Fibroblast of mammary gland (primary cell): ENCODE measurements at places on chromosomes 11 and 22.
A peak's percentile ranks its signal among the peaks of the same experiment; 100 is the strongest.

GRCh38 chr22:47129902-47130635 is 367.6 kb downstream of the TBC1D22A start:
- DNase-seq: no peak

GRCh38 chr11:217704-218103 is 10.2 kb downstream of the RIC8A start:
- no peak for DNase-seq

DNA sequence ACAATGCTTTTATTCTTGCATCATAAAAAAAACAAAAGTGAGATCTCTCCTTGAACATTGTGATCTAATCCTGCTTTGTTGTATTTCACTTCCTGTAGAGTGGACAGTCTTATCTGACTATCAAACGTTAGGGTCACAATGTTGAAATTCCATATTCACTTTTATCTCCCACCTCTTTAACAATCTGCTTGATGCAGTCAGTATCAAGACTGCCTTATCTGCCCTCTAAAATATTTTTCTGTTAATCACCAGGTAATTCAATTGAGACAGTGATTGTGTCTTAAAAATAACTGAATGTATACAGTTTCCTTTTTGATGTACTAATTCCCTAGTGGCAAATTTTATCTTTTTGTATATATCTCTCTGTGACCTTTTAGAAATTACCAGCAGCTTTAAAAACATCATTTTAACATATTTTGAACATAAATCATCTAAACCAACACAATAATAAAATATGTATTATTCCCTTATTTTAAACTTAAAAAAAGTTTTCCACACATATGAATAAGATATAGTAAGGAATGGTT is 143.1 kb upstream of the MPPED2 start:
- no peak for DNase-seq

- peak; percentile 60 for DNase-seq
Observed at GRCh38 chr11:110518809-110519514, 89.2 kb downstream of the FDX1 start.

- no peak for DNase-seq
Observed at GRCh38 chr11:94681140-94681539, 87.0 kb upstream of the AMOTL1 start.

DNA sequence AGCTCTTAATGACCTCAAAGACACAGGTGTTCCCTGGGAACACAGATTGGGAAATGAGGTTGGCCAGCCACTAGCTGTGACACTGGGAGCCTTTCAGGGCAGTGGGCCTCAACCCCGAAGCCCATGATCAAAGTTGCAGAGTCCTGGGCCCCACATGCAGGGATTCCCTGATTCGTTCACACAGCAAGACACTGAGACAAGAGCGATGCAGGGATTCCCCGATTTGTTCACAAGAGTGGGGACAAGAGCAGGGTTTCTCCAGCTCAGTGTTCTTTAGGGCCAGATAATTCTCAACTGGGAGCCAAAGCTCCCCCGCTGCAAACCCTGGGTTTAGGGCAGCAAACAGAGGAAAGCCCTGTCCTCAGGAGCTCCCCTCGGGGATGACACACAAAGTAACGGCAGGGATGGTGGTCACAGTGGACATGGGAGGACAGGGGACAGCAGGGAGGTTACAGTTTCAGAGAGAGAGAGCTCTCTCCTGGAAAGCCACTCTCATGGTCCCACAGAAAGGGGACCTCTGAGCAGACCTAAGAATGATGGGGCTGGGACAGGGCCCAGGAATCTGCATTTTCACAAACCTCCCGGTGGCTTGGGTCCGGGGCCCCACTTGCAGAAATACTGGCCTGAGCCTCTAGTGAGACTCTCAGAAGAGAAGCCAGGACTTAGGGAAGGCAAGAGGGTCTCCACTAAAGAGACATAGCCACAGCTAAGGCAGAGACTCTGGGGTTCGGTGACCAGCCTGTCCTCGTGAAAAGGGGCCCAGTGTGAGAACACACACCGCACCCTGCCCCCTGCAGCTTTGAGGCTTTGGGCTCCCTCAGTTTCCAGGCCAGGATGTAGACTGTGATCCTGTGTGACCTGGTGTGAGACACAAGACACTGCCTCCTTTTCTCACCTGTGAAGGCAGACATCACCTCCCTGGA is 7.4 kb upstream of the GNAZ start:
- DNase-seq: no peak

- DNase-seq: peak; percentile 87
Observed at GRCh38 chr11:45872651-45873356, 12.6 kb upstream of the MAPK8IP1 start.

DNA sequence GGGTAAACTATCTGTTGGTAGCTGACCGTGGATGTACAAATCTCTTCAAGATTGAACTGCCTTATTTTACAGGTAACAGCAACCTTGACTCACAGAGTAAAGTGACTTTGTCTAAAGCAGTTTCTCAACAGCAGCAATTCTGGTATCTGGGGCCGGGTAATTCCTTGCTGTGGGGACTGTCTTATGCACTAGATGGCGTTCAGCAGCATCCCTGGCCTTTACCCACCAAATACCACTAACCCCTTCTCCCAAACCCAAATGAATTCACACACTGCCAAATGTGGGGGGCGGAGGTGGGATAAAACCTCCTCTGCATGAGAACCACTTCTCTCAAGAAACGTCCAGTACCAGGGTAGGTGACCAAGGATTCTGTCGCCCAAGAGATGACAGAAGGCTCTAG is 1.7 kb upstream of the INCENP start:
- no peak for DNase-seq

DNA sequence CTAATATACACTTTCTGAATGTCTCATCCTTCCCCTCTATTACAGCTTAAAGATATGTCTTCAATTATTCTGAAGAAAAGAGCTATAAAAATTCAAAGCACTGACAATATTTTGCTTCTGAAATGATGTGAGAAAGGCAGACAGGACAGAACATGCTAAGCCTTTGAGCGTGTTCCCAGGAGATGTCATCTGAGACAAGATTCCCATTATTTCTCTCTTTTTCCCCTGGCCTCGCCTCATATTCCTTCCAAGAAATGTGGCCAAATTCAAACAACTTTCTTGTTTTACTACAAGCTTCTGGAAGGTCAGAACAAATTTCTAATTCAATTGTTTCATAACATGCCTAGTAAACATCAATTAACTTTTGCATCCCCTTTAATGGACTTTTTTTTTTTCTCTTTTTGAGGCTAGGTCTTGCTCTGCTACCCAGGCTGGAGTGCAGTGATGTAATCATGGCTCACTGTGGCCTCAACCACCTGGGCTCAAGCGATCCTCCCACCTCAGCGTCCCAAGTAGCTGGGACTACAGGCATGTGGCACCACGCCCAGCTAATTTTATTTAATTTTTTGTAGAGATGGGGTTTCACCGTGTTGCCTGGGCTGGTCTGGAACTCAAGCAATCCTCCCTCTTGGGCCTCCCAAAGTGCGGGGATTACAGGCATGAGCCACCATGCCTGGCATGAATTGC is 37.1 kb upstream of the NFRKB start:
- DNase-seq: no peak

DNA sequence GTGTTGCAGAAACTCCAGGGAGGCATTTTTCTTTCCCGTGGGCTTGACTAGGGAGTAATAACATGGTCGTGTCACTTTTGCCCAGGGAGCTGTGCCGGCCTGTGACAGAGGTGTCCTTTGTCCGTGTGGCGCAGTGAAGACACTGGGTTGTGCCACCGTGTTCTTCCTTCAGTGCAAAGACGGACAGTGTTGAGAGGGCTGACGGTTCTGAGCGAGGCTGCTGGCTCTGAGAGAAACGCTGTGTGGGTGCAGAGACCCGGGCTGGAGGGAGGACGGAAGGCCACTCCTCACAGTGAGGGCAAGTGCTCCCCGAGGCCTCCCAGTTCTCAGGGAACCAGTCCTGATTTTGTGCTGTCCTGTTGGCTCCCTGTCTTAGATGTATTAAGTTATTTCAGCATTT is 20.2 kb downstream of the NUP50 start:
- no peak for DNase-seq

GRCh38 chr22:46649141-46650077 is 29.2 kb downstream of the GRAMD4 start:
- peak; percentile 69 for DNase-seq

DNA sequence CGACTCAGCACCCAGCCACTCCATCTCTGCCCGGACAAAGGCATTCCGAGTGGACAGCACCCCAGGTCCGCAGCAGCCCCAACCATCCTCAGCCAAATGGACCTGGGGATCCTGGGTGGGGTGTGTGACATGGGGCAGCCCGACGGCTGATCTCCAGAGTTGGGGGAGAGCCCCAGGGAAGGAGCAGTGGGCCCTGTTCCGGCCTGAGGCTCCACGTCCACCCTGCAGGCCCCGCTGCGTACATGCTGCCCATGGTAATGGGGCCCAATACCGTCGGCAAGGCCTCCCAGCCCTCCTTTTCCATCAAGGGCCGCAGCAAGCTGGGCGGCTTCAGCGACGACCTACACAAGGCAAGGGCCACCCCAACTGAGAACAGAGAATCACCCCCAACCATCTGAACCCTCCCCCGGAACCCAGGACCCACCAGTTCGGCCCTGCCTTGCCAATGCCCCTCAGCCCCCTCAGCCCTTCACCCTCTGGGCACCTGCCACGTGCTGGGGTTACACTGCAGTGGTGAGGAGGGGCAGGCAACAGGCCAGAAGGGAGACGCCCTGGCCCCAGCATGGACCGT is 5.4 kb downstream of the SCGB1C1 start:
- no peak for DNase-seq

DNA sequence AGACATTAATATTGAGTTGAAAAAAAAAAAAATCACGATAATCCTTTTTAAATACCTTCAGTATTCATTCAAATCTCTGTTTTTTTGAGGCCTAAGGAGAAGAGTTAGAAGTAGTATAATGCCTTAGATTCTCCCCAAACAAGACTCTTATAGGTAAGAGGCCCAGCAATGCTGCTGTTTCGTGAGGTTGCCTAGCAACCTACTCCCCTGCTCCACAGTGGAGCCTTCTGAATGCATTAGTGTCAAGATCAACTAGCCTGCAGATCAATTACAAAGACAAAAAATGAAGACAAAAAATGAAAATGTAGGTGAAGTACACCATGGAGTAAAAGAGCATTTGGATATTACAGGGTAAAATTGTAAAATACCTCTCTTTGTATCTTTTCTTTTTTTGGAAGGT is 229.8 kb upstream of the LUZP2 start:
- DNase-seq: no peak

GRCh38 chr22:30178181-30179126 is 68.1 kb downstream of the LIF start:
- no peak for DNase-seq

DNA sequence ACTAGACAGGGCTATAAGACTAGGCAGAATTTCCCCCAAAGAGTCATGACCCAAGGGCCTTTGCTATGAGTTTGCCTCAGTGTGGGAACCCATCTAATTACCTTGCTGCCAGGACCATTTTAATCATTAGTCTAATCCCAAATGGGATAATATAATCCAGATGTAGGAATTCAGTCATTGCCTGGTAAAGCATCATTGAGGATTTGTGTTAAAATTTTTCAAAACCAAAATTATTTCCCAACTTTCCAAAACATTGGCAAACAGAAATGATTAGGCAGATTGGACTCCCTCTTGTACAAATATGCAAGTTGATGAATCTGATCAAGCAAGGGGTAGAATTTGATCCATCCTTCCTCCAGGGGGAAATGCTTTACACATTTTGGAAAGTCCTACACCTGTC is 16.2 kb upstream of the MMP13 start:
- DNase-seq: peak; percentile 75

GRCh38 chr11:58963551-58964104 is 24.3 kb downstream of the GLYATL1 start:
- DNase-seq: peak; percentile 74

DNA sequence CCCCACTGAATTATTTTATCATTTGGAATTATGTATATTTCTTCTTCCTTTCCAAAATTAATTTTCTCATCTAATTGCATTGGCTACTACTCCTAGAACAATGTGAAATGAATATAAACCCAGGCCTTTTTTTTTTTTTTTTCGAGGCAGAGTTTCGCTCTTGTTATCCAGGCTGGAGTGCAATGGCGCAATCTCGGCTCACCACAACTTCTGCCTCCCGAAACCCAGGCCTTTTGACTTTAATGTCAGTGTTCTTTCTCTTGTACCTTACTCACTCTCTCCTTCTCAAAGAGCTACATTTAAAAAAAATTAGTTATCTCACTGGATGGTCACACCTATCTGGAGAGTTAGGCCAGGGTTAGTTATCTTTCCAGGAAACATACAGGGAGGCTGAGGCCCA is 35.3 kb upstream of the LRRC32 start:
- DNase-seq: no peak

DNA sequence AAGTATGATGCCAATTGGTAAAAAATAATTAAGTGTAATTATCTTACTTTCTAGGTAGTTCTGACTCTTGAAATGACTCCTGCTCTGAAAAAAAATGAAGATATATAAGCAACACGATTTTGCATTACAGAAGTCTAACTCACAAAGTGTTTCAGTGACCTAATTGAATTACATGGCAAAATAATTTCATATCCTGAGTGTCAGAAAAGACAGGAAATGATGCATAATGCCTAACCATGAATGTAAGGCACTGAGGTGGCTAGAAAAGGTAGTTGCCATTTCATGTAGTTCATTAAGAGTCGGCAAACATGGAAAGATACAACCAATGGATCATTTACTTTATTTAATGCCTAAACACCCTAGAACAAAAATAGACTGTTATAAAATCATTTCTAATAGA is 113.5 kb downstream of the GUCY1A2 start:
- DNase-seq: no peak

DNA sequence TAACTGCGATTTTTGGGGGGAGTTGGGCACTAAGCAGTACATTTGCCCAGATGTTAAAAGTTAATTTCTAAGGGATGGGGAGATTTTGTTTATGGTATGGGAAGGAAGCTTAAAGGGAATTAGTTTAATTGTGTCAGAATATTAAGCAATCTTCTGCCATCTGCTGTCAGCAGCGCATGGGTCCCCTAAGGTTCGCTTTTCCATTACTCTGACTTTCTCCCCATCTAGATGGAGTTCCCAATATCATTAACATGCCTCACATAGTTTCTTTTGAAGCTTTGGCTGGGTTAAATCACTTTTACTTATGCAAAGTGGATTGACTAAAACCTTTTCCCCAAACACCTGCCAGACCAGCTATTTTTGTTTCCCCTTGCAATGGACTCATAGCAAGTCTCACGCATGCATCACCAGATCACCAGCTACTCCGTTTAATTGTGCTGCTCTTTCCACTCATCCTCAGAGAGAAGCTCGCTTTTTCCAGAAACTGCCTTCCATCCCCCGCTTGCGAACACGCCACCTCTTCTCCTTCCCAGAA is 172.7 kb downstream of the FAT3 start:
- no peak for DNase-seq

DNA sequence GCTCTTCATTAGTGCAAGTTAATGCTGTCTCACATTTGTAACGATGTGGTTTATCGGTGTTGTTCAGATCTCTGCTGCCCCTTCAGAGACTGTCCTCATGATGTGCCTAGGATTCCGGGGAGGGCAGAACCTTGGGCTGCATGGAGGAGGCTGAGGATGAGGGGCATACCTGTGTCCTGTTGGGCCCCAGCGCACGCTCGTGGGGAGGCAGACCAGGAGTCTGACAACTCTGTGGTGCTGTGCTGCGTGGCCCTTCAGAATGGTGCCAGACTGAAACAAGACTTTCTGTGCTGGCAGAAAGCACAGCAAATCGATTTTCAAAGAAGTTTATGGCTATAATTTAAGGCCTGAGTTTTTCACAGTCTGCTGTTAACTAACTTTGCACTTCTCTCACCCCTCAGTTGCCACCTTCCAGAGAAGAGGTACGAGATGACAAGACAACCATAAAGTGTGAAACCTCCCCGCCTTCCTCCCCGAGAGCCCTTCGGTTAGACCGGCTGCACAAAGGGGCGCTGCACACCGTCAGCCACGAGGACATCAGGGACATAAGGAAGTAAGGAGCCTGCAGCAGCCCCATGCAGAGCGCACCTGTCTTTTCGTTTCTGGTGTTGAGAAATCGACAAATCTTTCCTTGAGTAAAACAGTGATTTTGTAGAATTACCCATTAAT is 44.3 kb upstream of the CTTN start:
- DNase-seq: no peak
